ENCODE measurements at places on chromosomes 1 and 21. TPM values are rescaled to one million over a fixed set of nuclear protein-coding genes. Genes with fewer than 3 reads are reported as not detected.

COL24A1 gene
- 0.17 TPM for total RNA-seq

GRCh38 chr21:27246741-27247140 is 279.9 kb upstream of the ADAMTS5 start:
- H3K27ac ChIP-seq = no peak overlapping the region
- DNase-seq = no peak
- H3K4me3 ChIP-seq = no peak overlapping the region
- H3K4me1 ChIP-seq = no peaks in the 10 kb centered on the region
- no peaks in the 10 kb centered on the region for H3K36me3 ChIP-seq
- H3K27me3 ChIP-seq = no peaks in the 10 kb centered on the region

DNA sequence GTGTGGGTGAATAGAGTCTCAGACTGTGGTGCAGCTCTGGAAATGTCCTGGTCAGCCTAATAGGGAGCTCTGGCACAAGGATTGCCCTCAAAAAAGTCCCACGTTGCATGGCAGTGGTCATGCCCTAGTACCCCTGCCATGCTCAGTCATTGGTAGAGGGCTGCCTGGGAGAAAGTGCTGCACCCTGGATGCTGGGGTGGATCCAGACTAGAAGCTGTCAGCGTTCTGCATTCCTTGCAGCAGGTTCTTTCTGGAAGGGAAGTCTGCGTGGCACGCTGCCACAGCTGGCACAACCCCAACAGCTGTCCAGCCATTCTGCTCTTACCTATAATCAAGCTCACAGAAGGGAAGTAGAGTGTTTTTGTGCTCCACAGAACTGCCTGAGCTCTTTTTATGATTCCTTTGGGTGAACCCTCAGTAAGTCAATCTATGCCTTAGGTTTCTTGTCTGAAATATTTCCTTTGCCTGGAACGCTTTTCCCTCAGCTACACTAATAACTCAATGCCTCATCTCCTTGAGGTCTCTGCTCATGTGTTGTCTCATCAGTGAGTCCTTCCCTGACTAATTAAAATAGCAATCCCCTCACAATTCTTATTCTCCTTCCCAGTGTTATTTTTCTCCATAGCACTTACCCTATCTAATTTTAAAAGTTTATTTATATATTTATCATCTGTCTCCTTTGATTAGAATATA is 61.5 kb upstream of the JAK1 start:
- H3K27ac ChIP-seq = no peak overlapping the region
- peak; percentile 66 for DNase-seq
- H3K27me3 ChIP-seq = no peaks in the 10 kb centered on the region
- no peak overlapping the region for H3K4me3 ChIP-seq
- no peaks in the 10 kb centered on the region for H3K36me3 ChIP-seq

DNA sequence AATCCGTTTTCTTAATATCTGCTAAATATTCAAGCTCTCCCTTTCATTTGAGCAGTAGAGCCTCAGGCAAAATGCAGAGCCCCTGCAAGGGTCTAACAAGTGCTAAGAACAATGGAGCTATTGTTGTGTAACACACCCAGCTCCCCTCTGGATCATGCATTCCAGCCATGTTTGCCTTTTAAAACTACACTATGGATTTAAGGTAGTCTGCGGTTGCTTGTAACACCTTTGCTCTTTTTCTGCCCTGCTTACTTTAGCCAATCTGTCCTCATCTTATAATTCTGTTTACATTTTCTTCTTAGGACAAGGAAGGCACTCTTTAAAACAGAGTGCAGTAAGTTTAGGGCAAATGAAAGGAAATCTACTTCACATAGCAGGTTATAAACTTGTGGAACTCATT is 60.0 kb upstream of the C1orf105 start:
- H3K36me3 ChIP-seq = no peaks in the 10 kb centered on the region
- H3K27ac ChIP-seq = no peak overlapping the region
- peaks cover 51% of the 10 kb centered on the region for H3K4me1 ChIP-seq
- no peak overlapping the region for H3K4me3 ChIP-seq
- no peaks in the 10 kb centered on the region for H3K27me3 ChIP-seq
